ENCODE measurements at places on chromosomes 7 and 10.

- no peak for DNase-seq
These were observed 99.5 kb downstream of the ELFN1 start for GRCh38 chr7:1769286-1770200.

DNA sequence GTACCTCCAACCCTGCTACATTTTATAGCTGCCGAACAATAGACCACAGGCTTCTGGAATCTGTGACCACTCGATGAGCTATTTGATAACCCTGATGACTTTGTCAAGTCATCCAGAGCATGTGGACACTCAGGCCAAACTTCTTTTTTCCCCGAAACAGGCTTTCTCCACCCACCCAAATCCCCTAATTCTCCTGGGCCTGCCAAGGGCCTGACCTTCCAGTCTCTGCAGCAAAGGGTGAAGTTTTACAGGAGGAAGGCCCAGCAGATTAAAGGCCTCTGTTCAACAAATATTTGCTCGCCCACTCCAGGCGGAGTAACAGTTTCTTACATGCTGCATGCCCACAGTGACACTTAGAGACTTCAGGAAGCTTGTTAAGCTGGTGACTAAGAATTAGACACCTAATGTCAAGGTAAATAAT lies 2.0 kb downstream of the JCAD start:
- DNase-seq: no peak

DNA sequence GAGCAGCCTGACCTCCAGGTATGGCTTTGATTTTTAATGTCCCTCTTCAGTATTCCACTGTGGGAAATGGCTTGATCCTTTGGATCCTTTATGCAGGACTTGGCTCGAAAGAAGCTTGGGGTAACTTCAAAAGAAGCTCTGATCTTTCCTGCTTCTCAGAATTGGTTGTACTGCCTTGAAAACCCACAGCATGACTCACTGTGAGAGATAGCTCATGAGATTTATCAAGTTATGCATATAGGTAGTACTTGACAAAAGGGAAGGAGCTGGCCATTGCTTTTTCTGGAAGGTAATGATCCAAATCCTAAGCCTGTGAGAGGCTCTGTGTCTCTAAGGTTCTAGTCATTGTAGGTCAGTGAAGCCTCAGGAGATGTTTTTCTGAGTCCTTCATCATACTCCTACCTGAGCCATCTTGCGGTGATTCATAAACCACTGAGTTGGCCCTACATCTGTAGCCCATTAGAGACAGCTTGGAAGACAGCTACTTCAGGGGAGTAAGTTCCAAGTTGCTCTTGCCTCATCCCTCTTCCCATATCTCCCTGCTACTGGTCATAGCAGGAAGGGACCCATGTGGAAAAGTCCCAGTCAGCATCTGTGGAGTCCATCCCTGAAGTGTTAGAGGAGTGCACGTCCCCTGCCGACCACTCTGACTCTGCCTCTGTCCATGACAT lies 36.7 kb upstream of the NFKB2 start:
- no peak for DNase-seq

DNA sequence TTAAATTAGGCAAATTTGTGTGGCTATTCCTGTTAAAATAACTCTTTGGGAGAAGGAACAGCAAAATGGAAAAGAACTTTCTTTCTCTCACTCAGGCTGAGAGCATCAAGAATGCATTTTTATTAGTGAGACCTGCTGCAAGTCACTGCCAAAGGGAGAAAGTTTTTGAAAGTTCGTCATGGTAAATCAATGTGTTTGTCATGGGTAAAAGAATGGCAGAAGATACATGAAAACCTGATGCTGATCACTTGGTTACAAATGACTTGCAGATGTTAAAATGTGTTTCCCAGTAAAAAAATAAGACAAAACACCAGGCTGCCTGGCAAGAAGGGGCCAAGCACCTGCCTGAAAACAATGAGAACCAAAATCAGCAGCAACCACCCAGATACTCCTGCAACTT lies 484.7 kb upstream of the NRP1 start:
- no peak for DNase-seq

DNA sequence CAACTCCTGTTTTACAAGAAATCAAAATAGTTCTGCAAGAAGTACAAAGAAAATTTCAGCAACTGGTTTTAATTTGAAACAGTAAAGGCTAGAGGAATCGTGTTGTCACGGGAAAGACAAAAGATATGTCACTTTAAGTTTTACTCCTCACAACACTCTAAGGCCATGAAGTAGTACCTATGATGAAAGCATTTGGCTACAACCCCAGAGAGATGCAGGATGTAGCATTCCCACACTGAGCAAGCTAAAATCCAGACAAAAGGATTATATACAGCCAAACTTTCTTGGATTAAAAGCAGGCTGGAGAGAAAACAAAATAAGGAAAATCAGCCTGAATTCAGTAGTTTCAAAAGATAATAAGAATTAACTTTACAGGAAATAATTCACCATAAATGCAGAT lies 245.5 kb upstream of the STEAP1 start:
- no peak for DNase-seq

GRCh38 chr7:11650030-11650429 lies 182.0 kb downstream of the THSD7A start:
- DNase-seq: no peak

GRCh38 chr10:3527869-3528268 lies 257.1 kb downstream of the KLF6 start:
- no peak for DNase-seq

DNA sequence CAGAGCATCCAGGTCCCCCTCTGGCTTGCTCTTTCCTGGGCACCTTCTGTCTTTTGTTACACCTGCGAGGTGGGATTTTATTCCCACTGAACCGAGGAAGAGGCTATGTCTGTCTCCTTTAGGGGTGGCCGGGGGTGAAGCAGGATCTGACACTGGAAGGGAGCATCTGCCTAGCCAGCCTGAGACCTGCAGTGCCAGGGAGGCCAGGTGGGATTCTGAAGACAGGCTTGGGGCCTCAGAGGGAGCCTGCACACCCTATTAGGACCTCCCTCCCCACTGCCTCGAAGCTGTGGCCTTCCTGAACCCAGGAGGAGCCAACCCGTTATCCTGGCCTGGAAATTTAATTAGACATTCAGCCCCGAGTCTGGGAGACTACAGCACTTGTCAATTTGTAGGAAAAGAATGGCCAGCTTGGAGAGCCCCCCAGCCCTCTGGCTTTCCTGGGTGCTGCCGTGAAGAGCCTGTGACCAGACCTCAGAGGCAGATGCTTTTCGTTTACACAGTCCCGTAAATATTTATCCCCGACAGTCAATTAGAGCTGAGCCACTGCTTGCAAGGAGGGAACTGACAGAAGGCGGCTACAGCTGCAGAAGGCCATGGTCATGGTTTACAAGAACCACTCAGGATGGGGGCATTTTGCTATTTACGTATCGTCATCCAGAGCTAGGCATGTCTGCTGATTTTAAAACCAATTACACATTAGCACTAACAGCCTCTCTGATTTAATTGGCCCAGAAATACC lies 19.7 kb downstream of the CHAT start:
- no peak for DNase-seq

DNA sequence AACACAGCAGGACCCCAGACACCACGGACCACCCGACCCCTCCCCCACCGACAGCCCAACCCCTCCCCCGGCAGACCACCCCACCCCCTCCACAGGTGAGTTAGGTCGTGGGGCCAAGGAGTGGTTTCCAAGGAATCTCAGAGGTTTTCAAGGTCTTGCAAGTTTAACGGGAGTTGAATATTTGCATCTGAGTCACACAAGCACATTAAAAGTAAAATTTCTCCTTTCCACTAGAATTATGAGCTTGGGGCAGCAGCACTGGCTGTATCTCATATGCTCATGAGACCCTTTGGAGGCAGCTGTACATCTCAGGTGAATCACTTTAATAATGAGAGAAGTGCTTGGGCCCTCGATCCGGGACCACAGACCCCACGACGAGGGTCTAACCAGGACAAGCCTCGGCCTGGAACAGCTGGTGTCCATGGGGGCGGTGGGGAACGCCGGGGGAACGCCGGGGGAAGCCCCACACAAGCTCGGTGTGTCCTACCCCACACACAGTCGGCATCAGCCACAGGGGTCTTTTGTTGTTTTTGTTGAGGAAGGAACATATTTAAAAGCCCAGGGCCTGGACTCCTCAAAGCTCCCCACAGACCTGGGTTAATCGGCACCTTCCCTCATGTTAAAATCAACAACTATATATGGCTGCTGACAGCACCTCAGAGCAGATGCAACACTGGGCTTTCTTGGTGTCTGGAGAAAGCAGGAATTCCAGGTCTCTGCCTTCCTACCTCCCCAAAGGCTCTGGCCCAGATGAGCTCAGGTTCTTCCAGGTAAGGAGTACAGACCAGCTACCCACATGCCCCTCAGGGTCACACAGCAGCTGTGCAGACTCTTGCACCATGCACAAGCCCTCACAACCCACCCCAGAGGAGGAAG lies 130.3 kb downstream of the DIP2C start:
- DNase-seq: no peak

GRCh38 chr10:93995598-93996271 lies 2.0 kb downstream of the PLCE1 start:
- DNase-seq: no peak

GRCh38 chr7:6571160-6571779 lies 6.0 kb upstream of the ZDHHC4 start:
- DNase-seq: no peak

DNA sequence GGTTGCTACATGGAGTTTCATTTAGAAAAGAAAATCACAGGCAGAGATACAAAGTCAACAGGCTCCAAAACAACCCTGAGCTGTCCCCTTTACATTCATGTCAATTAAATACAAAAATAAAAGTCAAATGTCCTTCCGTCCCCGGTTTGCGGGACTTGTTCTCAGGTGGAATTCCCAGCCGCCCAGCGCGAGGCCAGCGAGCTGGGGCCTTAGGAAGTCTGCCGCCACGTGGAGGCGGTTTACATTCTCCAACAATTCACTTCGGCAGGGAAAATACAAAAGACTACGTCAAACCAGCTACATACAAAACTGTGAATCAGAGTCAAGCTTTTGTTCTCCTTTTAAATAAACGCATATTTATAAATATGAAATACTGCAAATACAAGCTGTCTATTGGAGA lies 25.3 kb upstream of the DDC start:
- no peak for DNase-seq

GRCh38 chr7:84231157-84231556 lies 36.6 kb upstream of the SEMA3A start:
- DNase-seq: no peak

- DNase-seq: peak; percentile 91
These were observed 3.6 kb upstream of the MTPN start for GRCh38 chr7:135980665-135981180.

GRCh38 chr10:24208661-24209431 lies at the start of gene KIAA1217:
KIAA1217 (plus strand) TSS chr10:24209138; CDS start chr10:24209194, 56 bp downstream.
- DNase-seq: no peak

DNA sequence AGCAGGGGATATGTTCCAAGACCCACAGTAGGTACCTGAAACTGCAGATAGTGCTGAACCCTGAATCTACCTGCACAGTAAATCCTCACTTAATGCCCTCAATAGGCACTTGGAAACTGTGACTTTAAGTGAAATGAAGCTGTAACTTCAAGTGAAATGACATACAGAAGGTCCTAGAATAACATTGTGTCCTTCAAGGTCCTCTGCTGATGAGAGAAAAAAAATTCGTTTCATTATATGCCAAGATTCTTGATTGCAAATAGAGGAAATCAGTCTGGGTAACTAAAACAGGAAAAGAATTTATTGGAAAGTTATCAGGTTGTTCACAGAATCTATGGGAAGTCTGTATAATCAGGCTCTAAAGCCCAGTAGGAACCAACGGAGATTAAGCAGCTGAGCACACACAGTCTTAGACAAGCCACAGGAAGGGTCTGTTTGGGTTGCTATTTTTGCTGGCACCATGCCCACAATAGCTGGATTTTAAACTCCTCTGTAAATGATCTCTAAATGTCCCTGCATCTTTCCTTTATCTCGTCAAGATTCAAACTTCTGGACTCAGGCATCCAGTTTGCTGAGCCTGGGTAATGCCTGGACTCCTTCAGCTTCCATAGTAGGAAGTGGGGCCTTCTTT lies 57.5 kb downstream of the EXOC4 start:
- DNase-seq: no peak

- no peak for DNase-seq
These were observed 577.8 kb downstream of the ETV1 start for GRCh38 chr7:13411636-13412035.

- no peak for DNase-seq
These were observed 1.3 kb upstream of the GRB10 start for GRCh38 chr7:50783801-50784507.

DNA sequence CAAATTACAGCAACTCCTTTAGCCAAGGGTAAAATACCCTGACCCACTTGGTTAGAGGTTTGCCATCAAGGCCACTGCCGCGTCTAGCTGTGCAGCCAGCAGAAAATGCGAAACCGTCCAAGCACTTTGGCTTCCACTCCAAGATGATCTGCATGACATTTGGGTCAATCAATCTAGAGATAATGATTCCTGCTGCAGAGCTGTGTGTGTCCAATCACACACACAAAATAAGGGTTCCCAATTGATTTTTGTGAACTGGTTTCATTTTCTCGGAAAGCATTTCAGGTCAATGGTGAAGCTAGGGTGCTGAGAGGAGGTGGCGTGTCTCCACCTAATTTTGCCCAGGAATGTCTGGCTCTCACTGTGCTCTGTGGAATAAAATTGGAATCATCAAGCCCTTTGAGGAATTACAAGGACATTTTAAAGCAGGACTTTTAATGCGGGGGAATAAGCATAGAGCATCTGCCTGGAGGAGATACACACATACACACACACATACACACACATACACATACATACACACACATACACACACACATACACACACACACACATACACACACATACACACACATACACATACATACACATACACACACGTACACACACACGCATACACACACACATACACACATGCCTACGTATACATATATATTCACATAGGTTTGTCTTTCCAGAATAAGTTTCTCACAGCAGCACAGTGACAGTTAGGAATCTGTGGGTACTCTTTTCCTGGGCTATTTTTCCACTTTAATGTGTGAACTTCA lies 59.5 kb downstream of the ACADSB start:
- no peak for DNase-seq

GRCh38 chr7:22094413-22095342 lies 149.0 kb upstream of the CDCA7L start:
- no peak for DNase-seq

GRCh38 chr10:1564791-1565190 lies 172.5 kb downstream of the ADARB2 start:
- no peak for DNase-seq

Measured in CD4-positive, alpha-beta T cell treated with Interleukin-17A for 1 hour (primary cell).